ENCODE measurements at places on chromosomes 3 and 15. TPM values are rescaled to one million over a fixed set of nuclear protein-coding genes. Genes with fewer than 3 reads are reported as not detected.

Gene C3orf80
- total RNA-seq, result 0.50 TPM

- no peak overlapping the region for H3K4me3 ChIP-seq
- H3K36me3 ChIP-seq, result no peaks in the 10 kb centered on the region
- no peak overlapping the region for H3K27ac ChIP-seq
Observed at GRCh38 chr3:132009241-132009640, 25.6 kb downstream of the CPNE4 start.

DNA sequence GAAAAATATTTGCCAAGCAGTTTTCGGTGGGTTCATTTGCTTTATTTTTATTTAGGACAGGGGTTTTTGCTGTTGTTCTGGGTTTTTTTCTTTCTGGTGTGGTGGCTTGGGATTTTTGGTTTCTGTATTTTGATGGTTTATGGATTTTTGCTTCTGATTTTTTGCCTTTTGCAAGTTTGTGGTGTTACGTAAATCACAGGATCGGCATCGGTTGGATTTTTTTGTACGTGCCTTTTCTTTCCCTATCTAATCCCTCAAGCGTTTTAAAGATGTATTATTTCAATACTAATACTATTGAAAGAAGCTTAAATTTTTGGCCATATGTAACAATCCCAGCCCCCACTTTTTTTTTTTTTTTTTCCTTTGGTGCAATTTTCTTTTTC, 782 bp upstream of the BCL6 start:
- H3K27me3 ChIP-seq, result no peaks in the 10 kb centered on the region
- no peak for DNase-seq
- H3K4me1 ChIP-seq, result peaks cover 68% of the 10 kb centered on the region
- H3K4me3 ChIP-seq, result peak overlapping the region; percentile 94
- no peaks in the 10 kb centered on the region for H3K36me3 ChIP-seq

DNA sequence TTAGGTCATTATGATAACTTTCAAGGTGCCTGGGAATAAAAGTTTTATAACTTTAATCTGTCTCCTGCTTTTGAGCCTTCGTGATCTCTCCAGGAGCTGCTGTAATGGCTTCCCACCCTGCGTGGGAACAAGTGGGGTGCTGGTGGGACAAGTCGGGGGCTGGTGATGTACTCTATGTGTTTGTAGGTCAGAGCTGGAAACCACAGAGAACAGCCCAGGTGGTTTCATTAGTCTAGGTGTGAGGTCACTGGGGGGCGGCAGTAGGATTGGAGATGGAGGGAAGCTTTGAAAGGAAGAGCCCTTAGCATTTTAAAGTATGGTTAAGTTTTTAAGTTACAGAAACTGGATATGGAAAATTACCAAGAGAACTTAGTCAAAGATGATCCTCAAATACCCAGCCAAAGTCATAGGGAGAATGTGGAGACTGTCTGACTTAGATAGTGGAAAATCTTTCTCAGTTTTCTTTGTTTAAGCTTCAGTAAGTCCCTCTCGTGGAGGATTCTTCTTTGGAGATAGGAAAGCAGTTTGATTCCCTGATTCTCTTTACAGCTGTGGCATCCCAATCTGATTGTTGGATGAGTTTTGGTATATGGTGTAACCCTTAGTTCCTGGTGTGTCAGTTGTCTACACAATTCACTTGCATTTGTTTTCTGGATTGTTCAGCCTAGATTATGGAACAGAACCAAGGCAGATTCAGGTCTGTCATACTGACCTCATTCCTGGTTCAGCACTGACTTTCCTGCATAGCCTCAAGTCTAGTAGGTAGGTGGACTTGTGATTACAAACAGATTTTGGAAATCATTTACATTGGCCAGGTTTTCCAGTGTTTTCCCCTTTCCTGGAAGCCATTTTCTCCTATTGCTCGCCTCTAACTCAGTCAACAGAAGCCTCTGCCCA, 115.6 kb downstream of the FNDC3B start:
- H3K4me1 ChIP-seq, result peaks cover 59% of the 10 kb centered on the region
- no peaks in the 10 kb centered on the region for H3K27me3 ChIP-seq
- peak overlapping the region; percentile 91 for H3K27ac ChIP-seq
- DNase-seq, result no peak
- H3K36me3 ChIP-seq, result peaks cover 4% of the 10 kb centered on the region

DNA sequence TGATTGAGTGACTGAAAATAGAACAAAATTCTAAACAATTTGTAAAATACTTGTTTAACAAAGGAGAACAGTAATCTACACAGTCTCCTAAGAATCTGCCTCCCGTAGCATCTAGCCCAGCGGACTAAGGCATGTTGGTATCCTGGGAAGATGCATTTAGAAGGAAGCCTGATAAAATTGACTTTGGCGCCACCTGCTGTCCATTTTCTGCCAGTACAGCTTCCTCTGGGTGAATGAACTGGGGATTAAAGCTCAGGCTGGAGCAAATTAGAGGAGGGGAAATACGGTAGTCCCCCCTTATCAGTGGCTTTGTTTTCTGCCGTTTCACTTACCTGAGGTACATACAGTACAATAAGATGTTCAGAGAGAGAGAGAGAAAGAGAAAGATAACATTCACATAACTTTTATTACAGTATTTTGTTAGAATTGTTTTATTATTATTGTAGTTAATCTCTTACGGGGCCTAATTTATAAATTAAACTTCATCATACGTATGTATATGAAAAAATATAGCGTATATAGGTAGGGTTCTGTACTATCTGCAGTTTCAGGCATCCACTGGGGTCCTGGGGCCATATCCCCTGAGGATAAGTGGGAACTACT, 191.6 kb downstream of the GAP43 start:
- H3K27me3 ChIP-seq, result no peaks in the 10 kb centered on the region
- peak; percentile 75 for DNase-seq
- H3K36me3 ChIP-seq, result no peaks in the 10 kb centered on the region
- no peak overlapping the region for H3K27ac ChIP-seq
- no peak overlapping the region for H3K4me3 ChIP-seq
- peaks cover 14% of the 10 kb centered on the region for H3K4me1 ChIP-seq

All from progenitor cell of endocrine pancreas (in vitro differentiated cells).